ENCODE measurements at places on chromosomes 4 and X.

DNA sequence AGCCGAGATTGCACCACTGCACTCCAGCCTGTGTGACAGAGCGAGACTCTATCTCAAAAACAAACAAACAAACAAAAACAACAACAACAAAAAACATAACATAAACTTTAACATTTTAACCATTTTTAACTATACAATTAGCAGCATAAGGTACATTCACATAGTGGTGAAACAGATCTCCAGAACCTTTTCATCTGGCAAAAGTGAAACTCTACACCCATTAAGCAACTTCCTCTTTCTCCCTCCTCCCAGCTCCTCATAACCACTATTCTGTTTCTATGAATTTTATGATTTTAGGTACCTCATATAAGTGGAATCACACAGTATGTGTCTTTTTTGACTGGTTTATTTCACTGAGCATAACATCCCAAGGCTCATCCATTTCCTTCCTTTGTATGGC lies 103.6 kb downstream of the FAM13A start:
- no peak for DNase-seq

GRCh38 chr4:117916728-117917127 lies 117.6 kb upstream of the NDST3 start:
- no peak for DNase-seq

DNA sequence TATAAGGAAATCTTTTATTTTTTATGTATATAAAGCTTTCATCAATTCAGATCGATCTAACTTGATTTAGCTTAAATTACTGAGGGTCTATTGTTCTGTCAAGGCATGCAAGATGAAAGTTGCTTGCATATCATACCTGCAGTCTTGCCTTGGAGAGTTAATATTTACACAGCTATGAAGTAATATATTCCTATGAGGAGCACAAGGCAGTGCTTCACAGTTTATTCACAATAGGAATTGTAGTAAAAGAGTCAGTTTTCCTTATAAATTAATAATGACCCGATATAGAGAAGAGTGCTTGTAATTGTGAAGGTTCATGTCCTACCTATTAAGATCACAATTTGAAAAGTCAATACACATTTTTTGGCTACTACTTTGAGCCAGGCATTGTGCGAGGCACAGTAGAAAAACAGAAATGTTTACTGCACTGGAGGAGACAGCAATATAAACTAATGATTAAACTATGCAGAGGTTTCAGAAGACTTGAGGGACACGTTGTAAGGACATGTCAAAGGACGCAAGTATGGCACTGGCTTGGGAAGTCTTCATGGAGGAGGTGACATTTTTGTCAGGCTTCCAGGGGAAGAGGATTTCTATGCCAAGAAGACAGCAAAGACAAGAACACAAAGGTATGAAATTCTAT lies 38.8 kb downstream of the REELD1 start:
- no peak for DNase-seq

DNA sequence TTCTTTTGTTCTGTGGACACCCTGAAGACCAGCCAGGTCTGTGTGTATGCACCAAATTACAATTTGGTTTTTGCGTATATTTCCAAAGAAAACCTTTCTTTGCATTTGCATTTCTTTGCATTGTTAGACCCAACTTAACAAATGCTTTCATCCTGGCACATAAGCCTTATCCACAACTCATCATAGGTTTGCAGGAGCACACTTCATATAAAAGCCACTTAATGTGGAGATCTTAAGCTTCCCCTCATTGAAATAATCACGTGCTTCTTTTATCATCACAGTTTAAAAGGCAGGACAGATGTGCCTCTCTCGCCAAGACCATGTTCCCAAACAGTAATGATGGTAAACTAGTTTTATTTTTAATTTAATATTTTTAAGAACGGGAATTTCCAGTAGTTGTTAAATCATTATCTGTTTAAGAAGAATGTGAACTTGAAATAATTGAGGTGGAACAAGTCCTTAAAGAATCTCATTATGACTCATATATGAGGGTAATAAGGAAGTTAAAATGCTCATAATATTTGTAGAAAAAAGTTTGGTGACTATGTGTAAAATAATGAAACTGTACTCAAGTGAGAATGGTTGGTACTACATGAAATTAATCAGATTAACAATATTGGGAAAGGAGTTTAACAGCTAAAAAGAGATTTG lies 65.5 kb downstream of the GLRA3 start:
- DNase-seq, result peak; percentile 5

- DNase-seq, result no peak
Observed at GRCh38 chr4:11497972-11498371, 69.3 kb upstream of the HS3ST1 start.

- peak; percentile 63 for DNase-seq
Observed at GRCh38 chr4:8238515-8239053, 31.0 kb upstream of the HTRA3 start.

- no peak for DNase-seq
Observed at GRCh38 chr4:92968556-92968955, 664.8 kb downstream of the GRID2 start.

DNA sequence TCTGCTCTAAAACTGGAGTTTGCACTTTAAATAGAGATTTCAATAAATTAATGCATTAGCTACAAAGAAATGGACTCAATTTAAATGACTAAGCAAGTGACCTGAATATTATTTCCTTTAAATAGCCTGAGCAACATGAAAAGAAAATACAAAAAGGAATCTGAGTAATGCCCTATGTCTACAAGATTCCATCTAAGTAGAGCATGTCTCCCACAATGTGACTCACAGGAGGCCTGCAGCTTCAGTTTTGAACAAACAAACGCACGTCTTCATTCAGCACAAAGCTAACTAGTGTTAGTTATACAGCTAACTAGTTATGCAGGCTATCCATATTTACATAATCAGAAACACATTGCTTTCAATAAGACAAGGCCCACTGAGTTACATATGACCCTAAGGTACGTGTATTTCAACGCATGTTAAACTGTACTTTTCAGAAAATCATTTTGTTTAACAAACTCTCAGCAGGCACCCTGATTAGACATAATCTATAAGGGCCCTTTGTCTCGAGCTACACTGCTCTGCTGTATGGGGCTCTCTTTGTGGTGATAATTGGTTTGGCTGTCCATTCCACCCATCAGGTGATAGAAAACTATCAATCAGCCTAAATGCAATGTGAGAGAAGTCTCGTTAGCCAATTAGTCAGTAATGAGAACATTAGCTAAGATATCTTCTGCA lies 116.5 kb downstream of the MAML3 start:
- DNase-seq, result no peak

GRCh38 chr4:145871209-145871608 lies 67.4 kb downstream of the ZNF827 start:
- DNase-seq, result no peak

DNA sequence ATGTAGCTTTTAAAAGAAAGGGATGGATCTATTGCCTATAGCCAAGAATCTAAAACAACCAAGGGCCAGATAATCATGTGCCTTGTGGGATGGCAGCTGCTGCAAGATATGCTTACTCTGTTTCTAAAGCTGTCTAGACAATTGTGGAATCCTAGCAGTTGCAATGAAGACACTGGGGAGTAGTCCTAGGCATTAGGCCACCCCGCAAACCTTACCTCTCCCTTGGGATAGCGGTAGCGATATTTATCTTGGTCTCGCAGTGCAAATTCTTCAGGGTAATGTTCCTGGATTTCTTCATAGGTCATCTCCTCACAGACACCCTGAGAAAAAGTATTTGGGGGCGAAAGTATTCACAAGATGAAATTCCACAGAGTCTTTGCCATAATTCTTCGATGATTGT lies 24.6 kb downstream of the TRO start:
- DNase-seq, result no peak

- no peak for DNase-seq
Observed at GRCh38 chr4:66777097-66777496, 768.2 kb downstream of the CENPC start.

GRCh38 chr4:105808750-105809041 lies 86.6 kb upstream of the NPNT start:
- DNase-seq, result no peak

- DNase-seq, result no peak
Observed at GRCh38 chr4:95231681-95232080, 317.1 kb downstream of the UNC5C start.

DNA sequence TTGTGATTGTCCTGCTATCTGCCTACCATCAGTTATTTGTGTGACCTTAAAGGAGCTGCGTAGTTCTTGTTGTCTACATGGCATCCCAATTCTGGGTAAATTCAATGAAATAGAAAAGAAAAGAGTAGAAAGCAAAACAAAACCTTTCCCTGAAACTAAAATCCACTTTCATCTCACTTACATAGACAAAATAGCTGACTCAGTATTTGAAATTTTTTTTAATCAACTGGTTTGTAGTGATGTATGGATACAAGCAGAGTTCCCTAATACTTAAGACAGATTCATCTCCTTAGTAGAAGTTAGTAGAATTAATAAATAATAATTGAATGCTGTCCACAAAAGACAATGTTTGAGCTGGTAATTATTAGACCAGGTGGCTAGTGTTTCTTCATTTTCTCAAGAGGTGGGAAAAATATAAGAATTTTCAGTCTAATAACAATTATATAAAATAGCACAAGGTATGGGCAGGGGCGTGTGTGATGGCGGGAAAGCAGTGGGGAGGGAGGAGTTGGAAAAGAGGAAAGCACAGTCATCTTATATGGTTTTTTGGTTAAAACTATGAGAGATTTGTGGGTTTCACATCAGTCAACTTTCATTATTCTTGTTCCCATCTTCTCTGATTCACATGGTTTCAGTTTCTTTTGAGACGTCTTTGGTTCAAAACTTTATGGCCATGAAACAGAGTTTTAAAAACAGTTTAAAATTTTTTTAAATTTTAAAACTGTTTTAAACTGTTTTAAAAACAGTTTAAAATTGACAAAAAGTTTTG lies 275.2 kb downstream of the SPRY1 start:
- DNase-seq, result peak; percentile 34

DNA sequence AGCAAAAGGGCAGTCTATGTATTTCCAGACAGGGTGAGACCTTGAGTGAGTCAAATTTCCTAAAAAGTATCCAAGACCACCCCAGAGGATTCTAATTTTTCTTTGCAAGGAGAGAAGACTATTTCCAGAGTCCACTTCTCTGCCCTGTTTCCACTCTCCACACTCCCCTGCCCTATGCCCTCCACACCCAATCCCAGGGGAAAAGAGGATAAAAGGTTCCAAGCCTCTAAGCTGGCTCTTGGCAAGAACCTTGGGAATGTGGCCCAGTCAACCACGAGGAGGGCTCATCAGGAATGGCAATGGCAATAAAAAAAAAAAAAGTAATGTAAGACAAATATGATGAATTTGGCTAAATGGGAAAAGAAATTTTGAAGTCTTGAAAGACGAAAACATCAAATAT lies 65.9 kb downstream of the SRPX start:
- no peak for DNase-seq

DNA sequence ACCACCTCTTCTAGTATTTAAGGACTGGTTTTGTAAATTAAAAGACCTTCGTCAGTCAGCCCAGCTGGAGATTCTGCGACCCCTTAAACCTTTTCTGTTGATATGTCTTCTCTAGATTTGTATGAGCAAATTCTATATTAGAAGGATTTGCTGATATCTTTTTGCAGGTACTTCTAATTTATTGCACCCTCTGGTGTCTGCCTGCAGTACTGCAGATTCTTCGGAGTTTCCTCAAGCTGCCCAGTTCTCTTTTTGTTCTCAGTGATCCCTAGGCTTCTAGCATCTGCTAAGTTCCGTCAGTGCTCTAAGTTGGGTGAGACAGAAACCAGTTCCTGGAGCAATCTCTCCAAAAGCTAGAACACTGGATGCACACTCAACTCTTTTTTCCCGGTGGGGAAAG lies 545.2 kb downstream of the C4orf33 start:
- peak; percentile 10 for DNase-seq

DNA sequence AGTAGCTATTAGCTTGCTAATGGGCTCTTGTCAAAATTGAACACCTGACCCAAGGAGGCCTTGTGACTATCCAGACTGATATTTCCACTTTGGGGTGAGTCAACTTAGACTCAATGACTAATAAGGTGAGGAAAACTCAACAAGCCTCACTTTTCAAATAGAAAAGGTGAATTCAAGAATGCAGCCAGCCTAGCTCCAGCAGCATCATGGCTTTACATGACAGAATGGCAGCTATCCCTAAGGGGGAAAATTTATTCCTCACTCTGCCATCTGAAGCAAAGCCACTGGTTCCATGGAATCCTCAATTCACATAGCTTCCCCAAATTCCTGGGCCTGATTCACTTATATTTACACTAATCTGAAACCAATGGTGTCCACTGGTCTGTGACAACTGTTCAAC lies 29.1 kb upstream of the RAB9B start:
- no peak for DNase-seq

DNA sequence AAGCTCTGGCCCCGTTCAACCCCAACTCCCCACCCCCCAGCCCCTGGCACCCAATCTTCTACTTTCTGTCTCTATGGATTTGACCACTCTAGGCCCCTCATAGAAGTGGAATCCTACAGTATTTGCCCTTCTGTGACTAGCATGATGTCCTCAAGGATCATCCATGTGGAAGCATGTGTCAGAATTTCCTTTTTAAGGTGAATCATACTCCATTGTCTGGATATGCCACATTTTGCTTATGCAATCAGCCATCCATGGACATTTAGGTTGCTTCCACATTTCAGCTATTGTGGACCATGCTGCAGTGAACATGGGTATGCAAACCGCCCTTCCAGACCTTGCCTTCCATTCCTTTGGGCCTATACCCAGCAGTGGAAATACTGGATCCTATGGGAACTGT lies 15.5 kb downstream of the CCNQ start:
- DNase-seq, result no peak

- no peak for DNase-seq
Observed at GRCh38 chr4:3875466-3875865, 109.3 kb downstream of the ADRA2C start.

GRCh38 chr4:176778063-176778462 lies 14.7 kb downstream of the VEGFC start:
- no peak for DNase-seq

DNA sequence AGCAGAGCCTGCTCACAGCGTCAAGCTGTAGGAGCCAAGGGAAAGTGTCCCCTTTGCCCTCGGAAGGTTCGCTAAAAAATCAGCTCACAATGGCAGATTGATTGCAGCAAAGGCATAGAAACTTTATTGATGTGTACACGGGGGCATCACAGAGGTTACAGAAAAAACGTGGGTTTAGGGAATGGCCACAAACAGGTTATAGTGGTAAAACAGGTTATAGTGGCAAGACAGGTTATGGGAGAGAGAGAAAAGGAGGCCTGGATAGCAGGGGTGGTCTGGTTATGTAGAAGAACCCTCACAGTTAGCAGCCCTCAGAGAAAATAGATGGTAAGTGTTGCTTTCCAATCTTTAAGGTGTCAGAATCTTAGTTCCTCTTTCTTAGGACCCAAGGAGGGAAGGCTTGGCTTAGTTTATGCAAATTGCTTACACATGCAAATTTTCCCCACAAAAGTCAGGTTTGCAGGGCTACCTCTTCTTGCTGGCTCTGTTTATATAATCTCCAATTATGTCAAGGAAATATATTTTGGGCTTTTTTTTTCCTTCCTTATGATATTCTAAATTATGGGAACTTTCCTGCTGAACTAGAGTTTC lies 113.7 kb downstream of the BMP15 start:
- no peak for DNase-seq

- DNase-seq, result no peak
Observed at GRCh38 chrX:54024350-54024749, 19.9 kb downstream of the PHF8 start.
